SHP77 (cell line): ENCODE measurements at places on chromosomes 7 and 10.

GRCh38 chr7:12993025-12993424, 305.6 kb downstream of the ARL4A start:
- no peak for DNase-seq

DNA sequence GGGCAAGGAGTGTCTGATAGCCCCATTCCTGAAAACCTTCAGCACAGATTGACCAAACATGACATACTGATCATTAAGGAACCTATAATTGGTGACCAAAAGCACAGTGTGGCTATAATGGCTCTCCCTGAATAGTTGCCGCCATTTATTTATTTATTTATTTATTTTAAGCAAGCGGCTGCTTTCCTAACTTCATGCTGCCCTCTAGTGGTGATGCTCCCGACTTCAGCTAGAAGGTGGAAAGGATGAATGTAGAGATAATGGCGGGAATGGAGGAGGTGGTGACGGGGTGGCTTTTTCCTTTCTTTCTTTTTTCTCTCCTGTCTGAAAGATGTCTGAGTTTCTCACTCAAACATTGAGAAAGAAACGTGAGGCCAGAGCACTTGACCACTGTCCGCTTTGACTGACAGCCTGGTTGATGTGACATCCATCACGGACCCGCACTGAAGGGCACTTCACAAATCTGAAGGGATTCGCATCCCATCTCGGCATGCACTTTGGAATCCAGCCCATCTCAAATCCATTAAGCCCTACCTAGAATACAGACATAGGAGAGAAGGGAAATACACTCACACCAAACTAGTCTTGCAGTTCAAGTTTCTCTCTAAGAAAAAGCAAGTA, 1090.1 kb downstream of the KCNMA1 start:
- peak; percentile 17 for DNase-seq

DNA sequence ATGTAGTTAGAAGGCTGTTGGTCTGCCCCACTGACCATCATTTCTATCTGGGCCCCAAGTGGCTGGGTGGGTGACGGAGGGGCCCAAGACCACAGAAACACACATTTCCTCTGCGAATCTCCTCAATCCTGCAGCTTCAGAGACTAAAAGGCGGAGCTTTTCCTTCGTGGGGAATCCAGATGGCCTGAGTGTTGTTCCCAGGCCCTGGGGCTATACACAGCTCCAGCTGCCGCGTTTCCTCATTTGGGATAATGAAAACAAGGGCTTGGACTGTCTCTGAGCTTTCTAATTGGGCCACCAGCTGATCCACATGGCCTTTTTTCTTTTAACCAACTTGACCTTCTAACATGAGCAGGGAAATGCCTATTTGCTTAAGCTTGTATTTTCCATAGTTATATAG, 339.9 kb downstream of the CXCL12 start:
- DNase-seq: no peak

DNA sequence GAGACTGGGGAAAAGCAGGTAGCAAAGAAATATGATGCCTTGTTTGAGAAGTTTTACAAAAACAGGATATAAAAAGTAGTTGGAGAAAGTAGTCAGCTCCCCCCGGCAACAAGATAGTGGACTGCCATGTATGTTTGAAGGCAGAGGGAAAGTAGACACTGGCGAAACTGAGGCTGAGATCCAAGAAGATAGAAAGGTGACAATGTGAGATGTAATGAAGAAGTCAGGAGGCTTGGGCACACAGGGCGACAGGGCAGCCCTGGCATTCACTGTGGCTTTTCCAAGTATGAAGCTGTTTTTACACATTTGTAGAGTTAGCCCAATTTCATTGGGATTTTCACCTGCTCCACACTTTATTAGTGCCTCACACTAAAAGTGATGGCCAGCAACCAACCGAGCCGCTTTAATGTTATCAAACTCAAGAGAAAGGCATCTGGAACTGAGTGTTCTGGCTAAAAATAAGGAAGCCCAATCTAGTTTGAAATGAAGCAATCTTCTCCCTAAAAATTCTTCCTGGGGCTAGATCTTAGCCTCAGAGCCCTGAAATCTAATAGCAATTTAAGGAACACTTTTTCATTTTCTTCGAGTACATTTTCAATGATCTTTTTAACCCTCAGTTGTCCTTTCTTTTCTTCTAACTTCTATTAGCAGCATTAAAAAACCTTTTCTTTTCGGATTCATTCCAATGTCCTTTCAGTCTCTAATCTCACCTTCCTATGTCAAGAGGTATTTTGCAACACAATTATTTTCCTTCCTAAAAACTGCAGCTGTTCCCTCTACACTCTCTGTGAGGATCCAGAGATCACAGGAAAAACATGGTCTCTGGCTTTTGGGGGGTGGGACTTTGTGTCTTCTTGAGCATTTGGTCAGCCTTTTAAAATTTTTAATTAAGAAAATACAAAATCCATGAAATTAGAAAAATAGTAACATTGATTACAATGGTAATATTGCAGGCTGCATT, 108.0 kb downstream of the RNLS start:
- DNase-seq: no peak

DNA sequence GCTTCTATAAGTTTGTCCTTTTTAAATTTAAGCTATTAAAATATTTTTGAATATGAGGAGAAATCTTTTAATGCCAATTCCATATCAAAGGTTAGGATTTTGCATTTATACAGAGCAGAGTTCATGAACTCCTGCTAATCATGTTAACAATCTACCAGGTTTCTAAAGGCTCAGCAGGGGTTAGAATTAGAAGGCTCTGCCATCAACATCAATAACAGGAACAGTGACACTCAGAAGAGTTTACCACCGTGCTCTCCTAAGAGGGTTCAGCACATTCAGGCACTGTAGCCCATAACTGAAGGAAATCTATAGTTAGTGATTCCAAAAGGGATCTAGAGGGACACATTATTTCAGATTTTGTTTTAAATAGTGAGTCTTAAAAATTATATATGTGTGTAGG, 100.1 kb downstream of the HOXA1 start:
- no peak for DNase-seq

- DNase-seq: no peak
Measured at GRCh38 chr7:134422008-134422407, 36.9 kb downstream of the AKR1B1 start.

DNA sequence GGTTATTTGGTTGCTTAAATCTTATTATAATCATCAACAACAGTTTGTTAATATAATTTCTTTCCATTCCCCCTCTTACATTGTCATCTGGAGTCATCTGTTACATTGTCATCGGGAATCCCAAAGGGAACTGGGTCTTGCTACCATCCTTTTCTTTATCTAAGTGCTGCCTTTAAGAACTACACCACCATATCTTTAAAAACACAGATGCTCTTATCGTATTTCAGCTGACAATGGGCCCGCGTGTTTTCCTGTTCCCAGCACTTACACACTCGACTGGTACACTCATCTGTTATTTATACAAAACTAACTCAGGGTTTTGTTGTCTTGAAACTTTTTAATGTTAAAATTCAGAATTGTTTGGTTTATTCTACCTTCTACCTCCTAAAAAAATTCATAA, 256.2 kb upstream of the MGMT start:
- DNase-seq: no peak

DNA sequence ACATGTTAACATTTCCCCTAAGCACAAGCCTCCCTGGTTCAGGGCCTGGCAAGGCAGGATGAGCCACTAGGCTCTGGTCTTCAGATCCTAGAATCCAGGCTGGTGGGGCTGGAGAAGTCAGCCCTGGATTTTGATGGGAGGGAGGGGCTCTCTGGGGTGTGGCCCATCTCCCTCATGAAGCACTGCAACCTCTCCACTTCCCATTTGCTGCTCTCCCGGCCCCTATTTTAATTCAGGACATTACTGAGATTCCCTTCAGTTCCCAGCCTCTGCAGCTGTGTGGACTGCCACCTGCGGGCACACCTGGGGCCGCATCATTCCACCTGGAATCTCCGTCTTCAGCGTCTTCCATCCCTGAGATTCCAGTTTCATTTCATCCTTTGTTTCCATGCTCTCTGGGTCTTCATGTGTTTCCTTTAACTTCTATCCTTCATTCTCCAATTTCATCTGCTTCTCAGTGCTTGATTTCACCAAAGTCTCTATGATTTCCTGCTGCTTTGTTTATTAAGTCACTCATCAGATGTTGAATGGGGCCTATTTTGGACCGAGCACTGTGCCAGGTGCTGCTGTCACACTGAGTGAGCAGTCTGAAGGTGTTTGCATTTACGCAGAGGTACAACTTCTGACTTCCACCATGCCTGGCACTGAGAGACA, 253.6 kb downstream of the WDR37 start:
- no peak for DNase-seq

- DNase-seq: no peak
Measured at GRCh38 chr10:127977357-127978009, 70.6 kb downstream of the PTPRE start.

GRCh38 chr7:111839261-111839660, 277.0 kb upstream of the IMMP2L start:
- DNase-seq: no peak

DNA sequence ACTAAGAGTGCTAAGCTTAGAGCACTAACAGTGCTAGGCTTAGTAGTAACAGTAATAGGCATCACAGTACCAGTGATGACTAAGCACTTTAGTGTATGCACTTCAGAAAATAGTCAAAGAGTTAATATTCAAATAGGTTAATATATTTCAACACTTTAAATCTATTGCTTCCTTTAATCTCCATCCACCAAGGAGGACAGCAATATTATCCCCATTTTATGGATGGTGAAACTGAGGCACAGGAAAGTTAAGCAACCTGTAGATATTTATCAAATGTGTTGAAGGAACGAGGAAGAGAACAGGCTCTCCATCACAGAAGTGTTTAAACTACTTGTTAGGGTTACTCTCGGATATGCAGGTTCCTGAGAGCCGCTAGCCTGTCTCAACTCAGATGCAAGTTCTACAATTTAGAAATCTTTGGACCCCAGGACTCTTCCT, 165.5 kb downstream of the PRKAG2 start:
- DNase-seq: no peak

- DNase-seq: no peak
Measured at GRCh38 chr7:136016649-136017395, 39.7 kb upstream of the MTPN start.

GRCh38 chr10:120007261-120007660, 114.7 kb downstream of the SEC23IP start:
- no peak for DNase-seq
